ENCODE measurements at places on chromosomes 7 and 10.

DNA sequence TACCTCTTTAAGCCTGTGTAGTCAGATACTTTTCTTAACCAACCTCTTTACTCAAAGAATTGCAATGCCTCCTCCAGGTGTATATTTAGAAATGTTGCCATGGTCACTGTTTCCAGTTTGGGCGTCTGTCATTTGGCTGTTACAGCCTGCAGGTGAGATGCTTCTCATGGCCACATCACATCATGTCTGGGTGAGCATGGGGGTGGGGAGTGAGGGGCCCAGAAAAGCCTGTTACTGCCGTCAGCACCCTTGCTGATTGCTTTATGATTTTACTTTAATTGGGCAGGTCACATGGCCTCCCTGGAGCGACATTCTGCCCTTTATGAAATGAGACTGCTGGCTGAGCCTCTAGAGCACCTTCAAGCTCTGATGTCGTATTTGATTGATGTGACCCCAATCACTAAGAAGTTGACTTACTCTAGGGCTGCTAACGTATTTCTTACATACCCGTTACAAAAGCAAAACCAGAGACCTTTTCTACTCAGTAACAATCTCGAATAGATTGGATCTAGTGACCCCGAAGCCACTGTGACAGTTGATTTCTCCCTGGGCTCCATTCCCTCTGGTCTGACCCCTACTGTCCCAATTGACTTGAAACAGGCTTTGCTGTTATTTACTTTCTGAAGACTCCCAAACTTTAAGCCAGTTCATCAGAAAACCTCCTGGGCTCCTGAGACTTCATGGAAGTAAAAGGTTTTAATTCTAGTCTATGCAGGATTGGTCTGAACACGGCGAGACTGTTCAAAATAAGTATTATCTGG is 60.7 kb downstream of the OTUD1 start:
- no peak for DNase-seq

GRCh38 chr7:157397731-157398691 is 61.2 kb downstream of the DNAJB6 start:
- no peak for DNase-seq

DNA sequence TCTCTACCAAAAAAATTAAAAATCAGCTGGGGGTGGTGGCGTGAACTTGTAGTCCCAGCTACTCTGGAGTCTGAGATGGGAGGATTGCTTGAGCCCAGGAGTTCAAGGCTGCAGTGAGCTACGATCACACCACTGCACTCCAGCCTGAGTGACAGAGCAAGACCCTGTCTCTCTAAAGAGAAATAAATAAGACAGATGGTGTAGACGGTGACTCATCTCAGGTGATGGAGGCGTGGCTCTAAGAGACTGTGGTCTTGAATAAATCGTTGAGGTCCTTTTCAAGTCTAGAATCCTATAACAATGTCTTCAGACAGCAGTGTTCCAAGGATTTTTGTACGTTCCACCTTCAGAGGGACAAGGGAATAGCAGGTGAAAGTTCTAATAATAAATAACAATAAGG is 53.8 kb upstream of the PFKFB3 start:
- DNase-seq = no peak

DNA sequence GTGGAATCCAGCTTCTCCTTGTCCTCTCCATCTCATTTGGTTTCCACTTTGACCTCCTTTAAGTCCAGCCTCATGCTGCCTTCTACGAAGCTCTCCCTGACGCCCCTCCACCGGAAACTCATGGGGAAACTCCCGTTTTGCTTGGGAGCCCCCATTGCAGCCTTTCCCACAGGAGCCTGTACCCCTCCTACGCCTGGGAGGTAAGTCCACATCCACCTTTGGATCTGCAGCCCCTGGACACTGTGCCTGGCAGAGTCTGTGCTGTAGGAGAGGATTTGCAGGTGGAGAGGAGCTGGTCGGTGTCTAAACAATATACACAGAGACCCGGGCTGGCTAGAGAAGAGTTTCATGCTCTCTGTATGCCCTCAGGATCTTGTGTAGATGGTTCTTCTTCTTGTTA is 296.1 kb downstream of the GLRX3 start:
- no peak for DNase-seq

GRCh38 chr7:135602304-135602703 is 44.6 kb downstream of the NUP205 start:
- DNase-seq = no peak

DNA sequence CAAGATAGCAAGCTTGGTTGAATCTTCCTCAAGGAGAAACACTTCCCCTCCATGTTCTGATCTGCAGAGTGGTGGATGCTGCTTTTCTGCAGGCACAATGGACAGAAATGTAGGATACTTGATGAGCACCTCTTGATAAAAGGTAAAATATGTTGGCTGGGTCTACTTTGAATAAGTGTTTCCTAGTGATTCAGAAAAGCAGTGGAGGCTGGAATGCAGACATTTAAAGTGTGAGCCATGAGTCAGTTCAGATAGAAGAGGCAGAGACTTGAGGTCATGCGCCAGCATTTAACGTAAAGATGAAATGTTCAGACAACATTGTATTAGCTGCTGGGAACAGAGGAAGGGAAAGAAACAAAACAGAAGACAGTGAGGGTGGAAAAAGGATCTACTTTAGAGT is 403.1 kb downstream of the ADRA2A start:
- DNase-seq = no peak

GRCh38 chr10:115604627-115605026 is 511.5 kb downstream of the ATRNL1 start:
- no peak for DNase-seq

DNA sequence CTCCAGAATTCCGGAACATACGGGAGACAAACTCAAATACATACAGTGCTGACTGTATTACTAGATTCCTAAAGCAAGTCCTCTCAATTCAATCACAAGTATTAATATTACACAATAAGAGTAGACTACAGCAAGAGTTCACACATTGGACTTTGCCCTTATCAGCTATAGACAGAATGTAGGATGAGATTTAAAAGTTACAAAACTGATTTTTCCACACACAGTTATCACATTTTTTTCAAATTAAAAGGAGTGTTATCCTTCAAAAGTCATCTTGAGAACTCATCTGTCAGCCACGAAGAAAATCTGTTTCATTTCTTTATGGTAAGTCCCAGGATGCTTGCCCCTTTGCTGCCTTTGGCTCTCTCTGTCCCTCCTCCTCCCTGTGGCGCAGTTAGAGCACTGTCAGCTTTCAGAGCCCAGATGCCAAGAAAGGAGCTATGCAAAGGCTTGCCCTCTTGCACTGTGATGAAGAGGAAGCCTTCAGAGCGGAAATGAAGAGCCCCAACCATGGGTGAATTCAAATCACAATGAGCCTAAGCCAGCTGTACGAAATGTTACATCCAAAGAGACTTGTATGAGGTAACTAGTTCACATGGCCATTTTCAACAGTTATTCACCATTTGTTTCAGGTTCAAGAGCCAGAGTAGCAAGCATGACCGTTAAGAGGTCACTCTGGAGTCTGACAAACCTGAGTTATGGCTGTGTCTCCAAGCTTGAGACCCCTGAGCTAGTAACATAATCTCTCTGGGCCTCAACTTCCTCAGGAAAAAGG is 10.7 kb downstream of the NCOA4 start:
- DNase-seq = no peak

- DNase-seq = peak; percentile 92
These were observed at the start of gene MYO1G for GRCh38 chr7:44978511-44979366. Gene MYO1G (minus strand): TSS chr7:44979015. CDS start chr7:44978961, 54 bp downstream.

GRCh38 chr10:11339660-11340059 is 271.8 kb downstream of the USP6NL start:
- no peak for DNase-seq

DNA sequence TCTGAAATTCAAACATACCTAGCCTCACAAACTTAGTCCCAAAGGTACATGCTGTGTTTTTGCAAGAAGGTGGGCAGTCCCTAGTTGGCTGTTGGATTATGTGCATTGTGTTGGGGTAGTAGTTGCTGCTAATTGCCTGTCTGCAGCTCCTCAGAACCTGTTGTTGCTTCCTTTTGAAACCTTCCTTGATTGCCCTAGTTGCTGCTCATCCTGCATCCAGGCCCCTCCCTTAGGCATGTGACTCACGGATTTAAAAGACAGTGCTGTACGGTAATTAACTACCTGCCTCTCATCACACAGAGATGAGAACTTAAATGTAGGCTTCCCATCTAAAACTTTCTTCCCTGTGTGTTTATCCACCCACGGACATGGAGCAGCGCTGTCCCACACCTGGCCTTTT is 67.7 kb downstream of the BMPR1A start:
- DNase-seq = no peak

- DNase-seq = no peak
These were observed 707.5 kb downstream of the LRMDA start for GRCh38 chr10:76138906-76139305.

DNA sequence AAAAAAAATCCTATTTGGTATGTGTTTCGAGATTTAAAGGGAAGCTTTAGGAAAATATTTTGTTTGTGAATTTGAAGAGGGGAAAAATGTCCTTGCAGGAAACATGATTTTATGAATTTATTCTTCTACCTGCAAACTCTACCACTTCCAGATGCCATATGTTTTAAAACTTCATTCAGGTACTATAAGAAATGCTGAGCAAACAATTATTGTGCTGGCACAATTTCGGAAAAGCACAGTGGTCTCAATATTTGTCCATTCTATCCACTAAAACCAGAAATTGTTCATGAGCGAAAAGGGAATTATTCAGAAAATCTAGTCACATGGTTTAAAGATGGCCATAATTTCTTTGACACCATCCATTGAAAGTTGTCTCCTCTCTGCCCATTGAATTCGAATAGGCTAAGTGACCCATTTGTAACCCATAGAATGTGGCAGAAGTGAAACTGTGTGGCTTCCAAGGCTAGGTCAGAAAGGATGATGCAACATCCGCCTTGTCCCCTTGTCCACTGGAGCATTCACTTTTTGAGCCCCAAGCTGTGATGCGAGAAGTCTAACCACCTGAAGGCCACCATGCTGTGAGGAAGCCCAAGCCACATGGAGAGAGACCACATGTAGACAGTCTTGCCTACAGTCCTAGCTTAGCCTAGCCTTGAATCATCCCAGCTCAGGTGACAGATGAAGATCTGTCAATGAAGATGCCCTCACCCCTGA is 189.8 kb upstream of the PRKCQ start:
- DNase-seq = no peak

- DNase-seq = no peak
These were observed 15.8 kb downstream of the DNMBP start for GRCh38 chr10:99993701-99994689.
